Heart left ventricle (tissue), 16 donors: ENCODE measurements at places on chromosomes 12 and 14. TPM values are rescaled to one million over a fixed set of nuclear protein-coding genes. Genes with fewer than 3 reads are reported as not detected.

- DNase-seq = no peak
Observed at GRCh38 chr12:133023566-133023965, 13.7 kb upstream of the ZNF84 start.

CLEC9A gene
- 0.21 TPM for total RNA-seq

NR1H4 gene
- not detected for total RNA-seq

DNA sequence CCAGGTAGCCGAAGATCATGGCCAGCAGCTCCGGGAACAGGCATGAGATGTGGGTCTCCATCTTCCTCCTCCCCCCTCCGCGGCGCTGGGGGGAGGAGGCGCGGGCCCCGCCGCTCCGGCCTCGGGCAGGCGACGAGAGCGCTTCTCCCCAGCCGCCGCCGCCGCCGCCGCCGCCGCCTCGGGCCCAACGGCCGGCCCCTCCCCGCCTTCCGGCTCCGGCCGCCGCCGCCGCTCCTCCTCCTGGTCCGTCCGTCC is 448 bp downstream of the FBXL14 start:
- DNase-seq = no peak

- no peak for DNase-seq
Observed at GRCh38 chr12:130164936-130165335, 2.7 kb downstream of the FZD10 start.

DNA sequence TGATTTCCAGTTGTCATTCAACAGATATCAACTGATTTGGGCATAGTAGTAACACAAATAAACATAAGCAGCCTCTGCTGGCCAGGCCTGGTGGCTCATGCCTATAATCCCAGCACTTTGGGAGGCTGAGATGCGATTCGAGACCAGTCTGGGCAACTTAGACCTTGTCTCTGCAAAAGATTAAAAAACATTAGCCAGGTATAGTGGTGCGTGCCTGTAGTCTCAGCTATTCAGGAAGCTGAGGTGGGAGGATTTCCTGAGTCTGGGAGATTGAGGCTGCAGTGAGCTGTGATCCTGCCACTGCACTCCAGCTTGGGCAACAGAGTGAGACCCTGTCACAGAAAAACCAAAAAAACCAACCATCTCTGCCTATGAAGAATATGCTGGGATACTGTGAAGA is 7.1 kb downstream of the METAP2 start:
- no peak for DNase-seq

DNA sequence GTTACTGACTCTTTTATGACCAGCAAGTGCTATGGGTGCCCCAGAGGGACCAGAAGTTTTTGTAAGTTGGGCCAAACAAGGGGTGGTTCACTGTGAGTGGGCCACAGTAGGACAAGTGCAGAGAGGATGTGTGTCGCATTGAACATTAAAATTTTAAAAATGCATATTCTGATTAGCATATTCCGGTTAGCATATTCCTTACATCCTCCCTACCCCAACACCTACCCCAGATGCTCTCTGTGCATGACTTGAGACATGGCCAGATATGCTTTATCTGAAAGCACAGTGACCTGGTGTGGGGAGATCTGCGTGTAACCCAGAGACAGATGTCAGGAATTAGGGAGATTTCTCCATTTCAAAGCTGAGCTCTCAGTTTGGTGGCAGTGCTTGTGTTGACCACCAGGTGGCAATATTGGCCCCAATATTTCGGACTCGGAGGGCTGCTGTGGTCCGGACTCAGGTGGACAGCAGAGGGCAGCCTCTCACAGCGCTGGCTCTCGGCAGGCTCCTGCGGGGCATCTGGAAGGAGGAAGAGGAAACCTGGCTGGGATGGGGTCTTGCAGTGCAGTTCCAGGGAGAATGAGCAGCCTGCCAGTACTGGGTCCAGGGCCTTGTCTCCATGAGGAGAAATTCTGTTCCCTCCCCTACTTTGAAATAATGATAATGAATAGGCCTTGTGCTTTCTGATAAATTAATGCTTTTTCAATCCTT is 1.6 kb upstream of the CEBPE start:
- DNase-seq = peak; percentile 88

DNA sequence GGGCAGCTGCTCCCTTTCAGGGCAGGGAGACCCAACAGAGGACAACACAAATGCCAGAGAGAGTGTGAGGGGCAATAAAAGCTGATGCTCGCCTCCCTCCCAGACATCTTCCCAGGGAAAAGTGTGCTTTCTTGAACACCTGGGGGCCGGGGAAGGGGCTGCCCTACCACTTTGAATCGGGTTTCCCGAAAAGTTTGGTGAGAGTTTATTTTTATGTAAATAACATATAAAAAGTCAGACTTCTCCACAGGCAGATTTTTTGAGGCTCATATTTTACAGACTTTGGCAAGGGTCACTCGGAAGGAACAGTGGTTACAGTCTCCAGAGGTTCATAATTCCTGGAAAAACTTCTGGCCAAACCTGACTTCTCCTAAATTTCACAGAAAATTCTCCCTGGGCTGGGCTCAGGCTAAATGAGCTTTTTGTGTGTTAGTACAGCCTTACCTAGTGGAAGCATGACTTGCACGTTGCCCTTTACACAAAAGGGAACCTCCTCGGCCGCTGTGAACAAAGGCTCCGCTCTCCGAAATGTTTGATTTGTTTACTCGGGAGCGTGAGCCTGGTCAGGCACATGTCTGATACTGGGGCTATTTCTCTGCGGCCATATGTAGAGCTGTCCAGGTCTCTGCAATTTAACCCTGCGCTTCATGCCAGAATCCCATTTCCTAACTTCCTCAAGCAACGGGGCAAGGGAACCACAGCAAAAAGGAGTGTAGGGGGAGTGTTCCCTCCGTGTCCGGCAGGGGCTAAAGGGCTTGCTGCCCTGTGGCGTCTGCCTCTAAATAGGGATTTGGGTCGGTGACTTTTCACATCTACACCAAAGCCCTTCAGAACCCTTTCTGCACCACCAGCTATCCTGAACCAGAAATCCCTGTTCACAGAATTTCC is 3.4 kb downstream of the RTL1 start:
- DNase-seq = no peak

DNA sequence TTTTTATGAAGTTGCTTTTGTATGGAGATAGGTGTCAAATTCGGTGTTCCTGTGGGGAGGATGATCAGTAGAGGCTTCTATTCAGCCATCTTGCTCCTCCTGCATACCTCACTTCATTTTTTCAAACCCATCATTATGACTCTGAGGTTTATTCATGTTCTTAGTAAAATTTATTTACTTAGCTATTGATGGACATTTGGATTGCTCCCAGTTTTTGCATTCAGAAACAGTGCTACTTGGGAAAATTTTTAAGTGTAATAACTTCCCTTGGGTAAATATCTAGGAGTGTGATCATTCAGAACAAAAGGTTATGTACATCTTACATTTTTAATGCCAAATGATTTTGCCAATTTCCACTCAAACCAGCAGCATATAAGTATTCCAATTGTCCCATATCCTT is 208.3 kb downstream of the SYNE2 start:
- no peak for DNase-seq

CISTR gene
- 2.6 TPM for total RNA-seq

DNA sequence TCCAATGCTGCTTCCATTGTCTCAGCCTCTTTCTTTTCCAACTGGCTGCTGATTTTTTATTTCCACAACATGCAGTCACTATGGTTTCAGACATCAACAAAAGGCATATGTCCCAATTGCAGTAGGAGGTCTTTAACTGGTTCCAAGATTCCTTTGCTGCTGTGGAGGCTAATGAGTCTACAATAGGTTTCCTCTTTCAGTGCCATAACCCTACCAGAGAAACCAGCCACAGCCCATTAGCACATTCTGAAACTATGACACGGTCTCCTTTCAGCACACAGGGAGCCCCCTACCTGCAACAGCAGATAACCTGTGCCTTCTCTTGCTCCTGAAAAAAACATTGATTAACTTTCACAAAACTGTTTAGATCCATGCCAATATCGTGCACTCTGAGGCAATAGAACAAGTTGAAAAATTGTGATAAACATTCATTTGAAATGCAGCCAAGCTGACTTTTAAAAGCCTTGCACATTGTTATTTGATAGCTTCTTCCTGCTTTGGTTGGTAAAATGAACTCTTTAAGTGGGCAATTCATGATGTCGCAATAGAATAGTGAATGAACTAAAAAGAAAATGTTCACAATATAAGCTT is 32.4 kb downstream of the PLEKHG7 start:
- DNase-seq = no peak

GRCh38 chr12:123573870-123574269 is 10.5 kb upstream of the TMED2 start:
- no peak for DNase-seq
